ENCODE measurements at places on chromosomes 7 and 10.
A peak's percentile ranks its signal among the peaks of the same experiment; 100 is the strongest.

DNA sequence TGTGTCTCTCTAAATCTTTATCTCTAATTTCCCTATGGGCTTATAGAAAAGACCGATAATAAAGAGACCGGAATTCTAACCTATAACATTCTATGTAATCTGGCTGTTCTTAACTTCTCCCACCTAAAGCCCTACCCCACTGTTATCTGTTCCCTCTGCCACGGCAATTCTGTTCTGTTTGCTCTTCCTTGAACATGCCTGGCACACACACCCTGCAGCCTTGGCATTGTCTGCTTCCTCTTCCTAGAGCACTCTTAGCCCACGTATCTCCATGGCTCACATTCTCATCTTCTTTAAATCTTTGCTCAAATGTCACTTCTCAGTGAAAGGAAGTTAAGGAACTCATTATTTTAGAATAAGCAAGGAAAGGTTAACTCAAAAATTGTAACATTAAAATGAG is 309.2 kb downstream of the GPR158 start:
- peak; percentile 67 for DNase-seq

GRCh38 chr7:36128448-36129047 is 24.5 kb upstream of the EEPD1 start:
- DNase-seq = peak; percentile 27

GRCh38 chr10:4046712-4047354 is 261.8 kb upstream of the KLF6 start:
- DNase-seq = no peak

GRCh38 chr10:819326-819725 is 112.2 kb downstream of the LARP4B start:
- no peak for DNase-seq

DNA sequence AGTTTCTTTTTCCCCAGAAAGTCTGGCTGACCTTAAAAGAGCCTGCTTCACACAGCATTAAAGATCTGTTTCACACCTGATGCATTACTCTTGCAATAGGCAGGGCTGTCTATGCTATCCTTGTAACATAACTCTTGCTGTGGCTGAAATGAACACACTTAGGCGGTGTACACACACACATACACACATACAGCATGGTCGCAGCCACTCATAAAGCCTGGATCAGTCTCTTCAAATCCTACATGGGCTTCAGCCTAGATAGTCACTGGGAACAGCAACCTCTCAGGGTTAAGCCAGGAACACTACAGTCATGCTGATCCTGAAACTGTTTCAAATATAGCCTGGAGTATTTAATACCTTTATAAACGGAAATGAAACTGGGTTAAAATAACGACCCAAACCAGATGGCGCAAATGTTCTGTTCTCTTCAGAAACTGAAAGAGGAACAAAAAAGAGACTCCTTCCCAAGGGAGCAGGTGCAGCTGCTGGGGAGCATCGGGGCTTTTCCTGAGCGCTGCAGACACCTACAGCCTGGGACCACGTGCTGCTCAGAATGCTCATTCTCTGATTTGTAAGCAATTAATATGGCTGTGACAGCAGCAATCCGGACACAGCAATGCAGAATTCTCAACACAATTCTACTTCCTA is 61.0 kb upstream of the SFMBT2 start:
- no peak for DNase-seq

DNA sequence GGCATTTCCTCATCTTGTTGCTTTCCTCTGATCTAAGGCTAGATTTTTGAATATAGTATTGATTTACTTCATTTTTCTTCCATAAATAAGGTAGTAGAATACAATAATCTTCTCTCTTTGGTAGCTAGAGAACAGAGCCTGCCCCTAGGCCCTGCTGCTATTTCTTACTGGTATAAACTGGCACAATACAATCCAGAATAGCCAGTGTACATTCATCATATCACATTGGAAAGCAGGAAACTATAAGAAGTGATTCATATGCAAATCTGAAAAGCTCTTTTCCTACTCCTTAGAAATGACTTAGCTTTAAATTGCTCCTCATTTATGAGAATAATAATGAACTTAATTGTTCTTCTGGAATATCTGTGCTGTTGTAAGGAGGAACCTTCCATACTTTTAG is 100.2 kb downstream of the KCND2 start:
- no peak for DNase-seq

All from C1 segment of cervical spinal cord (tissue), 14 donors.